IMR-90 (cell line): ENCODE measurements at places on chromosomes 5 and 9. TPM values are rescaled to one million over a fixed set of nuclear protein-coding genes. Genes with fewer than 3 reads are reported as not detected.

ACTBL2 gene
- 1.6 and 1.7 TPM in 2 replicates for total RNA-seq

ISL1 gene
- total RNA-seq, result under 0.01 TPM in 1 of 2 replicates, not detected in the other

MFAP3 gene
- 67.0 and 80.5 TPM in 2 replicates for total RNA-seq

SHC3 gene
- 13.3 and 13.9 TPM in 2 replicates for total RNA-seq

DNA sequence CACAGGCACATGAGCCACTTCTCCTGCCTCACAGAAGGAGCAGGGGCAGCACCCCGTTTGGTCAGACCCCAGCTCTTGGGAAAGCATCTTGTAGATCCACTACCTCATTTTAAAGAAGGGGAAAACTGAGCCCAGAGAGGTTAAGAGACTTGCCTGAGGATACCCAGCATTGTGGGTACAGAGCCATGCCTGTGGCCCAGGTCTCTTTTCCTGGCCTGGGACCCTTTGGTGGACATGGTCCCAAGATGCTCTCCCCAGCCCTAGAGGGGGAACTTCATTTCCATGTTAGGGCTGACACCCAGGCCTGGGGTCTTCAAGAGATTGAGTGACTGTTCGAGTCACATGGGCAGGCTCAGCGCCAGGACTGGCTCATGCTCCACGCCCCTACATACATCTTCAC lies 64.2 kb downstream of the NEK6 start:
- no peak for DNase-seq

- peak; percentile 79 for DNase-seq
Observed at GRCh38 chr5:115169487-115170133, at the start of gene TRIM36. Gene TRIM36 (minus strand): TSS chr5:115169908. CDS start chr5:115169634, 274 bp downstream.

- DNase-seq, result no peak
Observed at GRCh38 chr5:42787073-42787472, 24.6 kb downstream of the SELENOP start.

DNA sequence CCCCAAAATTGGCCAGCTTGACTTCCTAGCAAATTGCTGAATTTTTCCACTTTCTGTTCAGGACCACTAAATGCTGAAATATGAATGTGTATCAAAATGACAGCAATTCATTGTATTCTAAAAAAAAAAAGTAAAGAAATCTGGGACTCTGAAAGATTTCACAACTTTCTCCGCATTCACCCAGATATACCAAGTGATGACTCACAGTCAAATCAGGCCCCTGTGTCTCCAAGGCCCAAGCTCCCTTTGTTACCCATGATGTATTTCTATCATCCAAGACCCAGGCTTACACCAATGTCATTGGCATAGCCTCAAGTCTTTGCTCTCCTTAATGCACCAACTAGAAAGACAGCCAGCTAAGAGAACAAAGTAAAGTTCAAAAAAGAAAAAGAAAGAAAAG lies 493.9 kb downstream of the NTRK2 start:
- DNase-seq, result no peak

DNA sequence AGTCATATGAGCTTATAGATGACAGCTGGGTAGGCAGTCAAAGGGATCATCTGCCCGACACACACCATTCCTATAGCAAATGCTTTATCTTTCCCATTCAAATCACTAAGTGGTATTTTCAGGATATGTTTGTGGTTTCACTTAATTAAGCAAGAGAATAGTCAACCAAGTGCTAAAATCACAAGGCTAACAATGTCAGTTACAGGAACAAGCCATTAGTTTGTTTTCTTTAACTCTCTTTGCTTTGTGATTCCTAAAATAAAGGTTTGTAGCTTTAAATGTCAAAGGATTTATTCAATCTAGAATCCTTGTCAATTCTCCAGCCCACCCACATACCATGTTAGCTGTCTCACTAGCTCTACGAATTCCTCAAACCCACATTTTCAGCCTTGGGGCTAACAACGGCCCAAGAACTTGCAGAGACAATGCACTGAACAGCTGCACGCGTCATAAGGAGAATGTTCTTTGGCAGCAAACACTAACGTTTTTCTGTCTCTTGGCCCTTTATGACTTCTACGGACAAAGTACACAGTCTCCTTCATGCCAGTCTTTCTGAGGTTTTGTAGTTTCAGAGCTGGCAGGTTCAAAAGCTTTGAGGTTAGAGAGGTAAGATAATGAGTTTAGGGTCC lies 56.6 kb downstream of the ELAVL2 start:
- peak; percentile 6 for DNase-seq

DNA sequence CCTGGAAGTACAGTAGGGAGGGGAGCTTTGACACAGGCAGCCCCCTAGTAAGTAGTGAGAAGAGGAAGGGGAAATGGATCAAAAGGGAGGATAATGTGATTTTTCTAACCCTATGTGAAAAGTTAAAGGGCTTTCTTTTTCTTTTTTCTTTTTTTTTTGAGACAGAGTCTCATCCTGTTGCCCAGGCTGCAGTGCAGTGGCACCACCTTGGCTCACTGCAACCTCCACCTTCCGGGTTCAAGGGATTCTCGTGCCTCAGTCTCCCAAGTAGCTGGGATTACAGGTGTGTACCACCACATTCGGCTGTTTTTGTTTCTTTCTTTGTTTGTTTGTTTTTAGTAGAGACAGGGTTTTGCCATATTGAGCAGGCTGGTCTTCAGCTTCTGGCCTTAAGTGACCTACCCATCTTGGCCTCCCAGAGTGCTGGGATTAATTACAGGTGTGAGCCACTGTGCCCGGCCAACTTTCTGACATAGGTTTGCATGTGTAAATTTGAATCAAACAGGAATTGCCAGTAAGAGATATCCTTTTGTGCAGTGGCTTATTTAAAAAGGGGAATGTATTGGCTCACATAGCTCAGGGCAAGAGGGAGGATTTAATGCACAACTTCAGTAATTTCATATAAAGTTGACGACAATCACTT lies 13.4 kb upstream of the PRDM6 start:
- no peak for DNase-seq

- no peak for DNase-seq
Observed at GRCh38 chr9:134460206-134460605, 134.0 kb downstream of the RXRA start.
